GM23248 (cell line): ENCODE measurements at places on chromosomes 16 and 17.

DNA sequence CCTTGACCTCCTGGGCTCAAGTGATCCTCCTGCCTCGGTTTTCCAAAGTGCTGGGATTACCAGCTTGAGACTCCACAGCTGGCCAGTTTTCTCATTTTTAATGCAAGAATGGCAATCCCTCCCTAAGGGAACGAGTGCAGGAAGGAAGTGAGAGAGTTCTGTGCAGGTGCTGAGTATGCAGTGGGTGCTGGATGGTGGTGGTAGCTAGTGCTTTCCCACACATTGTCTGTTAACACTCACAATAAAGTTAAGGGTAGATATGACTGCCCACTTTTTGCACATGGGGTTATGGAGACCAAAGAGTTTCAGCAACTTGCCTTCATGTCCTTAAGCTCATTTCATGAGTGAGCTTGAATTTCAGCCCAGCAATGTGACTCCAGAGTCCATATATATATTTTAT lies 18.5 kb downstream of the RGS9 start:
- DNase-seq = no peak

GRCh38 chr17:33983824-33984574 lies 271.1 kb upstream of the CCL2 start:
- no peak for DNase-seq

DNA sequence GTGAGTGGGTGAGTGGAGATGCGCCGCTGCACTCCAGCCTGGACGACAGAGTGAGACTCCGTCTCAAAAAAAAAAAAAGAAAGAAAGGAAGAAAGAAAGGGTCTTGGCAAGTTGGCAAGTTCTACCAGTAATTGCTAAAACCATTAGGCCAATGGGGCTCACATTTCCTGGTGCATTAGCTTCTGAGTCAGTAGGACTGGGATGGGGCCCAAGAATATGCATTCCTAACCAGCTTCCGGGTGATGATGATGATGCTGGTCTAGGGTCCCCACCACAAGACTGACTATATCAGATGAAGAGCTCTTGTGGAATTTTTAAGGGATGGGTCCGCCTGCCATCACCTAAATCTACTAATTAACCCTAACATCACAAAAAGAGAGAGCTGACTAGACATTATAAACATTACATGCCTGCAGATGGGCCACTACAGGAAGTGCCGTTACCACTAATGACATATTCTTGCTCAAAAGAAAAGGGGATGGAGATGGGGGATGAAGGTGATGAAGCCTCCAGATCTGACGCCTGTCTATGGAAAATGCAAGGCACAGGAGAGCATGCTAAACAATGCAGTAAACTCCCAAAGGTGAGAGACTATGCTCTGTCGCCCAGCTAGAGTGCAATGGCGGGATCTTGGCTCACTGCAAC lies 13.1 kb downstream of the MYH11 start:
- peak; percentile 24 for DNase-seq

GRCh38 chr16:82298472-82298871 lies 128.4 kb upstream of the MPHOSPH6 start:
- no peak for DNase-seq

DNA sequence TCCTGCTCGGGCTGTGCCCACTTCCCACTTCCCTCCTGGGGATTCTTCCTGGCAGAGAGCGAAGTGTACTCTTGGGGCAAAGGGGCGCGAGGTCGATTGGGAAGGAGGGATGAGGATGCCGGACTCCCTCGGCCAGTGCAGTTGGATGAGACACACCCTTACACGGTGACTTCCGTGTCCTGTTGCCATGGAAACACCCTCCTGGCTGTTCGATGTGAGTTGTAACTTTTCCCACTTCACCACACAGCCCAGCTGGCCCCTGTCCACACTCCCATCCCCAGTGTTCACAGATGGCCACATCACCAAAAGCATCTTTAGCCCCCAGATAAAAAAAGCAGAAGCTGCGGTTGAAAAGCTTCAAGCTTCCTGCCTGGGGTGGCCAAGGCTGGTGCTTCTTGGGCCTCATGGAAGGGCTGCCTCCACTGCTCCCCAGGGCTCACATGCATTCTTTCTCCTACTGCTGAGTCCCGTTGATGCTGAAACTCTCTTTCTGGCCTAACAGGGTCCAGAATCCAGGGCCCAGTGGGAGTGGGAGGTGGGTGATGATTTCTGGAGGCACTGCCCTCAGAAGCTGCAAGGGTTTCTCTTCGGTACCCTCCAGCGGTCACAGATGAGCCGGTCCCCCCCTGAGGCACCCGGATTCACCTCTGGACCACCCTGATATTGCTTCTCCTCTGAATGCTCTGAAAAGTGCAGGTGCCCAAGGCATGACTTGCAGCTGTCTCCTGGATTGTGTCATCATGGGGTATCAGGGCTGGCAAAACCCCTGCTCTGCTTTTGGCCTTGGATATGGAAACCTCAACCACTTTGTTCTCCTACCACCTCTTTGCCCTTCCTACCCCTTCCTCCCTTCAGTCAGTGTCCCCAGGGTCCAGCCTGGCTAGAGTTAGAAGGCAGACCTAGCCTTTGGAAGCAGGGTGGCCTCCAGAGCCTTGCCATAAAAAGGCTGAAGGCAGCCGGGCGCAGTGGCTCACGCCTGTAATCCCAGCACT lies 2.2 kb upstream of the TRAF4 start:
- no peak for DNase-seq

DNA sequence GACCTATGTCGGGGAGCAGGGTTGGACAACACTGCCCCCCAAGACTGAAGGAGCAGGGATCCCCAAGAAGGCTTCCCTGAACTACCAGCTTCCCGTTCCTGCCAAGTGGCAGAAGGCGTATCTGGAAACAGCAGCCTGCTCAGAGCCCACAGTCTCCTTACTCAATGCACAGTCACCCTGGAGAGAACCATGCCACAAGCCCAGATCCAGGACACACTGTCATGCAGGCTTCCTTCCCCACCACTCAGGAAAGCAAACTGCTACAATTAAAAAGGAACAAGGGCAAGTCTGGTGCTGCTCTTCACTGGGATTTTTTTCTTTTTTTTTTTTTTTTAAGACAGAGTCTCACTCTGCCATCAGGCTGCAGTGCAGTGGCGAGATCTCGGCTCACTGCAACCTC lies 8.2 kb downstream of the WDR45B start:
- no peak for DNase-seq

DNA sequence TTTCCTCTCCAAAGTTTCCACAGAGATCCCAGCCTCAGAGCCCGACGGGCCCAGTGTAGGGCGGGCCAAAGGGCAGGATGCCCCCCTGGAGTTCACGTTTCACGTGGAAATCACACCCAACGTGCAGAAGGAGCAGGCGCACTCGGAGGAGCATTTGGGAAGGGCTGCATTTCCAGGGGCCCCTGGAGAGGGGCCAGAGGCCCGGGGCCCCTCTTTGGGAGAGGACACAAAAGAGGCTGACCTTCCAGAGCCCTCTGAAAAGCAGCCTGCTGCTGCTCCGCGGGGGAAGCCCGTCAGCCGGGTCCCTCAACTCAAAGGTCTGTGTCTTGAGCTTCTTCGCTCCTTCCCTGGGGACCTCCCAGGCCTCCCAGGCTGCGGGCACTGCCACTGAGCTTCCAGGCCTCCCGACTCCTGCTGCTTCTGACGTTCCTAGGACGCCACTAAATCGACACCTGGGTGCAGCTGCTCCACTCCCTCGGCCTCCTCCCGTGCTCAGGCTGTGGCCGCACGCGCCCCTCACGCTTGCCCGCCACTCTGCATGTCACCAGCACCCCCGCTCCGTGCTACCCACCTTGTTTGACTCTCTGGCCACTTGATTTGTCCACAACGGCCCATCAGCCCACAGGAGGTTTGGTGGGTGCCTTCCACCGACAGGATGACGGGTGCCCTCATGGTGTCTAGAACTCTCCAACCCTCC lies 15.3 kb upstream of the STH start:
- no peak for DNase-seq

GRCh38 chr17:61538480-61538879 lies 52.5 kb downstream of the NACA2 start:
- DNase-seq = no peak

GRCh38 chr17:35147375-35147905 lies at the start of gene UNC45B:
UNC45B (plus strand) TSS chr17:35147817; CDS start chr17:35148264, 447 bp downstream.
- DNase-seq = no peak

GRCh38 chr16:82470016-82470415 lies 156.8 kb upstream of the CDH13 start:
- no peak for DNase-seq

GRCh38 chr16:35187665-35188225 lies 1728.3 kb downstream of the TP53TG3F start:
- DNase-seq = no peak

GRCh38 chr17:65698381-65699061 lies 137.1 kb upstream of the AXIN2 start:
- DNase-seq = peak; percentile 36

DNA sequence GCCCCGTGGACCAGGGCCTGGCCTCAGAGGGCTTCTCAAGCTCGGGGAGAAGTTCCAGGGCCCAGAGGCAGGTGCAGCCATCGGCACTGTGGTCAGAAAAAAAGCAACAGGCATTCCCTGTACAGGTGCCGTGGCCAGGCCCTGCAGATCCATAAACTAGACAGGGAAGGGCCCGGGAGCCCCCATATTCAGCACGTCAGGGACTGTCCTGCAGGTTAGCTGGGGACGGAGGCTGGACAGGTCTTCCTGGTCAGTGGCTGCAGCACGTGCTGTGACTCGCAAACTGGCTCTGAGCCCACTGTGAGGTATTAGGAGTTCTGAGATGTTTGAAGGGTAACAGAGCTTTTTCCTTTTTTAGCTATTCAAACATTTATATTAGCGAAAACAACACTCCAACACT lies 15.0 kb upstream of the C16orf95 start:
- DNase-seq = peak; percentile 47

GRCh38 chr17:29929533-29930408 lies at the start of gene SSH2:
SSH2 (minus strand) TSS chr17:29930228; CDS start chr17:29930000, 228 bp downstream.
- DNase-seq = peak; percentile 96

DNA sequence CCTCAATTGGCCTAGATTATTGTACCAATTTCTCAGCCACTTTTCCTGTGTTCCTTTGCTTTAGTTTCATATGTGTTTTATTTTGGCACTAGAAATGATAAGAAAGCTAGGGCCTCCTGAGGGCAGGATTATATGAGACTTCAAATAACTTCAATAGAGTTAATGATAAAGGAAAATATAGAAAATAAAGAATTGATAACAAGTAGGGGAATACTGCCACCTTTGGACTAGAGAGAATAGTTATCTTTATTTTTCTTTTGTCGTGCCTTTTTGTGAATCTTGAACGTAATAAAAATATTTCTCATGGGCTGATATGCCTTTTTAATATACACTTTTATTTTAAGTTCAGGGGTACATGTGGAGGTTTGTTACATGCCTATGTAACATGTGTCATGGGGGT lies 29.3 kb upstream of the RBL2 start:
- peak; percentile 10 for DNase-seq

DNA sequence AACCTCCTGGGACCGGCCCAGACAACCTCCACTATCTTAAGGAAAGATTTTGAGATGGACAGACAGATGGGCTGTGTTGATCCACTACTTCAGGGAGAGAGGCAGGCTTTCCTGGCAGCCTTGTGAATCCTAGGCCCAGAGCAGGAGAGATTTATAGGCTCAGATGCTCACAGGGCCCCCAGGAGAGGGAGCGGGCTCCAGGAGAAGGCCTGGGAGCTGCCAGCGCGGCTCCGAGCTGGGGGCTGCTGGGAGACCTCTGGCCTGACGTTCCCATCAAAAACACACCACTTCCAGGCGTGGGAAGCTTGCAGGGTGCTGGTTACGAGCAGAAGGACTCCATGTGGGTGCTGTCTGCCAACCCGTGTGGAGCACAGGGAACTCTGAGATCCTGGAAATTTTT lies 53.2 kb downstream of the MYH11 start:
- no peak for DNase-seq

DNA sequence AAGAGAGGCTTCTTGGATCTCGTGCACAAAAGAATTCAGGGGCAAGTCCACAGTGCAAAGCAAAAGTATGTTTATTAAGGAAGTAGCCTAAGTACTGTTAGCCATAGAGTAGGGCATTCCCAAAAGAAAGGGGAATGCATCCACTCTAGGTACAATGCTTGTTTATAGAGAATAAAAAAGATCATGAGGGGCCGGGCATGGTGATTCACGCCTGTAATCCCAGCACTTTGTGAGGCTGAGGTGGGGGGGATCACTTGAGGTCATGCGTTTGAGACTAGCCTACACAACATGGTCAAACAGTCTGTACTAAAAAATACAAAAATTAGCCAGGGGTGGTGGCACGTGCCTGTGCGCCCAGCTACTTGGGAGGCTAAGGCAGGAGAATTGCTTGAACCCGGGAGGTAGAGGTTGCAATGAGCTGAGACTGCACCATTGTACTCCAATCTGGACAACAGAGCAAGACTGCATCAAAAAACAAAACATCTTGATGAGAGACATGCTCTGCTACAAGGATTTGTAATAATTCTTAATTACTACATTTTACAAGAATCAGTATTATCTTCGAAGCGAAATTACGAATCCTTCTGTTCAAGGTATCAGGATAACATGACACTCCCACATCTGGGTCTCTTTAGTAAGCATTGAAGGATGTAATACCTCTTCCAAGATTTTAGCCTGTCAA lies 191.6 kb downstream of the CPPED1 start:
- no peak for DNase-seq

- DNase-seq = peak; percentile 46
Measured at GRCh38 chr17:78789149-78789662, 7.1 kb upstream of the CYTH1 start.

- DNase-seq = peak; percentile 84
Measured at GRCh38 chr17:9465210-9465921, 110.3 kb downstream of the STX8 start.

GRCh38 chr17:67830440-67830839 lies 5.1 kb downstream of the BPTF start:
- peak; percentile 27 for DNase-seq

- DNase-seq = peak; percentile 58
Measured at GRCh38 chr17:51059781-51060180, 60.9 kb downstream of the SPAG9 start.

DNA sequence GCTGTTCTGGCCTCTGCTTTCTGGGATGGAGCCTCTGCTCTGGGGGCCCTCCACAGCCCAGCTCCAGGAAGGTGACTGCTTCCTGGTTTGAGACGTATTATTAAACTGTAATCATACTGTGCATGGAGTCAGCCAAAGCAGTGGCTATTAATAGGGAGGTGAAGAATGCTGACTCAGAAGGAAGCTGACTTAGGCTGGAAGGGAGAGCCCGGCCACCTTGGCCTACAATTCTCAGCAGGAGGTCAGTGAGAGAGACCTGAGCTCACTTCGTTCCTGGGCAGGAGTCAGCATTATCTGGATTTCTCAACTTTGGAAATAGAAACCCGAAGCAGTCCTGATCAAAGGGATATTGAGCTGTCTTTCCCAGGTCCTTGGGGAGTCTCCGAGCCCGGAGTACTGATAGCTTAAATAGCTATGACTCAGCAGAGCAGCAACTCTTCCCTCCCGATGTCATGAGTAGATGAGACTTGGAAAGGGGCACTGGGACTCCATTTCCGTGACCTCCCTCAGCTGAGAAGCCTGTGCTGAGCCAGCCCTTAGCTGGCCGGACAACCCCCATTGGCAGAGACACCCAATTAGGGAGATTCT lies 91.8 kb downstream of the YPEL2 start:
- DNase-seq = peak; percentile 87

- DNase-seq = no peak
Measured at GRCh38 chr17:77217566-77217965, 76.8 kb downstream of the SEC14L1 start.
